ENCODE measurements at places on chromosomes 16 and 17. TPM values are rescaled to one million over a fixed set of nuclear protein-coding genes. Genes with fewer than 3 reads are reported as not detected.

The VAT1 gene
- 246 TPM for total RNA-seq

The ARHGDIG gene
- not detected for total RNA-seq

The KCNJ18 gene
- total RNA-seq, result not detected

The HS3ST3A1 gene
- not detected for total RNA-seq

The PRSS33 gene
- total RNA-seq, result not detected

GRCh38 chr16:87652799-87653198, 50.5 kb downstream of the JPH3 start:
- H3K27ac ChIP-seq, result no peak overlapping the region
- H3K36me3 ChIP-seq, result no peaks in the 10 kb centered on the region
- H3K4me3 ChIP-seq, result no peak overlapping the region
- no peaks in the 10 kb centered on the region for H3K4me1 ChIP-seq
- no peaks in the 10 kb centered on the region for H3K27me3 ChIP-seq

DNA sequence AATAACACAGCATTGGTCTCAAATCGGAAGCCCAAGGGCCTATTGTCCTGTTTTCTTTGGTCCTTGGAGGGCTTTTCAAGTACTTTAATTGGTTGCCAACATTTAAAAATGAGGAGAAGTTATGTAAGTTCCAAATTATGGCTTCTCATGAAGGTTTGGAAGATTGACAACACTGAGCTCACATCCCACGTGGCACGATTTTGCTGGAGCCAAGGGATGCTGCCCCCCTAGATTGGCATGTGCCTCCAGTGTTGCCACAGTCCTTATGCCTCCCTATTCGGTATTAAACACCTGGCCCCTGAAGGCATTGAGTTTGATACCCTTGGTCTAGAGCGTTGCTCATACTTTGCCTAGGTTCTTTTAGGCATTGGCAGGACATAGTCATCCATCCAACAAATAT, 108.0 kb downstream of the ZNF18 start:
- H3K4me1 ChIP-seq, result no peaks in the 10 kb centered on the region
- no peak for DNase-seq
- H3K27me3 ChIP-seq, result no peaks in the 10 kb centered on the region
- H3K4me3 ChIP-seq, result no peak overlapping the region
- no peak overlapping the region for H3K27ac ChIP-seq
- H3K36me3 ChIP-seq, result no peaks in the 10 kb centered on the region

DNA sequence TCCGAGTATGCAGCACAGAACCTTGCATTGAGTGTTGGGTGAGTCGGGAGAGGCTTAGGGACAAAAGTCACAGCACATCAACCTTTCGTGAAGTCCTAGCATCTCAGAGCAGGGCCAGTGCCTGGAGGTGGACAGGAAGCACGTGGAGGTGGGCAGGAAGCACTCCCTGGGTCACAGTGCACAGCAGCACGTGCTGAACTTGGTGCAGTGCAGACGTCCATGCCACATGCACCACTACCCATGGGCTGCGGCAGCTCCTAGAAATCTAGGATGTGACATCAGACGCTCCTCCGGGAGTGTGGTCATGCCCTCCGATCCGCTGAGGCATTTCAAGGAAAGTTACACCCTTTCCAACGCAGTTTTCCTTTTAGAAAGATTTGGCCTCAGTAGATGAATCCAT, 83.4 kb upstream of the CHMP6 start:
- peaks cover 89% of the 10 kb centered on the region for H3K36me3 ChIP-seq
- no peak overlapping the region for H3K4me3 ChIP-seq
- H3K27me3 ChIP-seq, result no peaks in the 10 kb centered on the region
- DNase-seq, result no peak
- no peak overlapping the region for H3K27ac ChIP-seq
- H3K4me1 ChIP-seq, result no peaks in the 10 kb centered on the region

- no peak for DNase-seq
- no peaks in the 10 kb centered on the region for H3K36me3 ChIP-seq
- H3K4me1 ChIP-seq, result no peaks in the 10 kb centered on the region
- H3K27me3 ChIP-seq, result no peaks in the 10 kb centered on the region
- H3K4me3 ChIP-seq, result no peak overlapping the region
Measured at GRCh38 chr16:2854700-2855309, 3.2 kb downstream of the PRSS22 start.

GRCh38 chr16:28187595-28188004, 24.2 kb downstream of the XPO6 start:
- peaks cover 31% of the 10 kb centered on the region for H3K4me1 ChIP-seq
- H3K36me3 ChIP-seq, result no peaks in the 10 kb centered on the region
- DNase-seq, result no peak
- H3K27me3 ChIP-seq, result no peaks in the 10 kb centered on the region

DNA sequence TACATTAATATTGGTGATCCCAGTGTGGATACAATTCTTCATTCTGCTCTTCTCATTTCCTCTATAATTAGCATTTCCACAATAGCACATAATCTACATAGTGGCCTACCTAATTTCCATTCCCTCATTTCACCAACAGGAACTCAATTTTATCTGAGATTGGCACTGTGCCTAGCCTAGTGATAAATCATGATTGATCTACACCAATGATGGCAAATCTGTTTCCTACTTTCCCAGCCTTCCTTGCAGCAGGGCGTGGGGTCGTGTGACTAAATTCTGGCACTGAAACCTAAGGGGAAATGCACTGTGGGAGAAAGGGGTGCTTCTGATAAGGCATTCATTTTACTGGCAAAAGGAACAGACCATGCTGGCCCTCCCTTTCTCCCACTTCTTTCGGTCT, 66.6 kb upstream of the TOM1L1 start:
- no peak overlapping the region for H3K27ac ChIP-seq
- H3K4me1 ChIP-seq, result no peaks in the 10 kb centered on the region
- H3K4me3 ChIP-seq, result no peak overlapping the region
- DNase-seq, result no peak
- H3K27me3 ChIP-seq, result no peaks in the 10 kb centered on the region

DNA sequence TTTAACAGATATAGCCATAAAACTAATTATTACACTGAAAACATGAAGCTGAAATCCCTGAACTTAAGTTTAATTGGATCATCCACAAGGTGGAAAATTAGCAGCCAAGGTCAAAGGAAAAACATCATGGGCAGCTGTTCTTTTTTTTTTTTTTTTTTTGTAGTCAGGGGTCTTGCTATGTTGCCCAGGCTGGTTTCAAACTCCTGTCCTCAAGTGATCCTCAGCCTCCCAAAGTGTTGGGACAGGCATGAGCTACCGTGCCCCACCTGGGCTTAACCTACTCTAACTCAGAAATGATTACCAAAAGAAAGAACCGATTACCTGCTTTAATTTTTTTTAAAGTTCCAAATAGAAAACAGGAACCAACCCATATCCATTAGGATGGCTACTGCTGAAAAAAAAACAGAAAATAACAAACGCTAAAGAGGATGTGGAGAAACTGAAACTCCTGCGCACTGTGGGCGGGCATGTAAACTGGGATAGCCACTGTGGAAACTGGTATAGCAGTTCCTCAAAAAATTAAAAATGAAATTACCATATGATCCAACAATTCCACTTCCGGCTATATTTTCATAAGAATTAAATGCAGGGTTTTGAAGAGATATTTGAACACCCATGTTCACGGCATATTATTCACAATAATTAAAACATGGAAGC, 8.6 kb downstream of the CMC2 start:
- H3K36me3 ChIP-seq, result no peaks in the 10 kb centered on the region
- DNase-seq, result no peak
- peaks cover 3% of the 10 kb centered on the region for H3K4me1 ChIP-seq
- H3K27ac ChIP-seq, result no peak overlapping the region

DNA sequence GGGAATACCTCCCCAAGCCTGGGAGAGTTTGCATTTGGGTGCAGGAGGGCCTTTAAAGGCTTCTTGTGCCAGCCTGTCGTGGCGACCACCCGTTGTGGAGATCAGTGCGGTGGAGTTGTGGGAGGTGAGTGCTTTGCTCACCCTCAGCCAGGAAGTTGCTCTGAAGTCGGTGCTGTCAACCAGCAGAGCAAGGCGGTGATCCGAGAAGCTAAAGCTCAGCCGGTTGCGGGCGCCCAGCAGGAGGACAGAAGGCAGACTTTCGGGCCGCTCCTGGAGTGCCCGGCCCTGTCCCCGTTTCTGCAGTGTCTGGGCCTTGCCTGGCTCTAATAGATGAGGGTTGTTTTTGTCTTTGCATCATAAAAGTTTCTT, 1.4 kb downstream of the UBE2I start:
- H3K36me3 ChIP-seq, result no peaks in the 10 kb centered on the region
- peaks cover 26% of the 10 kb centered on the region for H3K4me1 ChIP-seq
- H3K4me3 ChIP-seq, result peak overlapping the region; percentile 53
- DNase-seq, result no peak
- H3K27me3 ChIP-seq, result no peaks in the 10 kb centered on the region

DNA sequence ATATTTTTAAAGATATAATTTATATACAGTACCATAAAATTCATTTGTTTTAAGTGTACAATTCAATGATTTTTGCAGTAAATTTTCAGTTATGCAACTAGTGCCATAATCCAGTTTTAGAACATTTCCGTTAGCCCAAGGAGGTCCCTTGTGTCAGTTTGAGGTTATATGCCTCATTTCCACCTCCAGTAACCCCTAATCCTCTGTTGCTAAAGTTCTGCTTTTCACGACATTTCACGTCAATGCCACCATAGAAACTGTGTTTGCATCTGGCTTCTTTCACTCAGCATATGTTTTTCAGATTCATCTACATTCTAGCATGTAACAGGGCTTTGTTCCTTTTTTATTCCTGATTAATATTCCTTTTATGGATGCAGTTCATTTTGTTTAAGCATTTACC, 42.4 kb upstream of the NUDT7 start:
- no peaks in the 10 kb centered on the region for H3K36me3 ChIP-seq
- H3K27ac ChIP-seq, result no peak overlapping the region
- no peak overlapping the region for H3K4me3 ChIP-seq
- H3K4me1 ChIP-seq, result peaks cover 18% of the 10 kb centered on the region
- H3K27me3 ChIP-seq, result no peaks in the 10 kb centered on the region
- no peak for DNase-seq

DNA sequence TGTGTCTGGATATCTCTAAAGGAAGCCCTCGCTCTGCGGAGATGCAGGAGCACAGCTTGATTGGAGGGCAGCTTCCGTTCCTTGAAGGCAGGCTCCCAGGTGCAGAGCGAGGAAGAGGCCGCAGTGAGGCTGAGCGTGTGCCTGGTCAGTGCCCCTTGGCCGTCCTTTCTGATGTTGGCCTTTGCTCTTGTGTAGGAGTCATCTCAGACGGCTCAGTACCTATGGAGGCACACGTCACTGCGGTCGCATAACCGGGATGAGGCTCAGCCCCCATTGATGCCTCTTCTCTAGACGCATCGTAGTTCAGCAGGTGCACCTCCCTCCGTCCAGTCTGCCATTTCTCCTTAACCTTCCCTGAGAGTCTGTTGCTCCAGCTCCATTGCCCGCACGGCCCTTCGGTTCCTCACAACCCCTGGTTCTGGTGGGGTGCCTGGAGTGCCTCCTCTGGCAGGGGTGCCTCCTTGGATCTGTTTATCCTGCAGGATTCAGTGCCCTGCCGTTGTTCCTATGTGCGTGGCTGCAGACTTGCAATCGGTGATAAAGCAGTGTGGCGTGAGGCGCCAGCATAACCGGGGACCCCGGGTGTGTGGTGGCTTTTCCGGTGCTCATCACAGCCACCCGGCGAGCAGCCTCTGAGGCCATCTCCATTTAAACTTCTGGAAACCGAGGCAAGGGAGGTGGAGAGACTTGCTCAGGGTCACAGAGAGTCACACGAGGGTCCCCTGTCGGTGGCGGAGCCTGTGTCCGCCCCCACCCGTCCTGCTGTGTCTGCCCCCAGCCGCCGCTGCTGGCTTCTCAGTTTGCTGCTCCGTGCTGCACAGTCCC, 188.8 kb upstream of the CHMP6 start:
- H3K27ac ChIP-seq, result no peak overlapping the region
- H3K4me3 ChIP-seq, result no peak overlapping the region
- no peak for DNase-seq
- H3K27me3 ChIP-seq, result no peaks in the 10 kb centered on the region
- peaks cover 30% of the 10 kb centered on the region for H3K36me3 ChIP-seq
- no peaks in the 10 kb centered on the region for H3K4me1 ChIP-seq

DNA sequence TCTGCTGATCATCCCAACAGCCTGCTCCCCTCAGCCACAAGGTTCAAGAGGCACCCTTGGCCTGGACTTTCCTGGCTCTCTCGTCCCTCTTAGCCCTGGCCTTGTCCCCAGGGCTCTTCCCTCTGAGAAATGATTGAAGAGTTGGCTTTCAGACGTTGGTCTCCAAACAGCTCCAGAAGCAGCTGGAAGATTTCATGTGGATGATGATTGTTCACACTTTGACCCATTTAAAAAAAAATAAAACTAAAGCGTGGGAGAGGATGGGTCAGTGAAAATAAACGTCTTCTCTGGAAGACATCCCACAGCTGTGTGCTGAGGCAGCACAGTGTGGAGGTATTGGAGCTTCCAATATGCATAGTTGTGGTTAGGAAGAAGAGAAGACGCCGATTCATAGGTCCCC, 54.7 kb upstream of the CDH11 start:
- no peak overlapping the region for H3K27ac ChIP-seq
- no peak overlapping the region for H3K4me3 ChIP-seq
- H3K27me3 ChIP-seq, result no peaks in the 10 kb centered on the region
- no peak for DNase-seq
- H3K4me1 ChIP-seq, result no peaks in the 10 kb centered on the region
- H3K36me3 ChIP-seq, result no peaks in the 10 kb centered on the region

- H3K27me3 ChIP-seq, result no peaks in the 10 kb centered on the region
- peak overlapping the region; percentile 100 for H3K27ac ChIP-seq
- peaks cover 9% of the 10 kb centered on the region for H3K36me3 ChIP-seq
- peak; percentile 65 for DNase-seq
- peaks cover 37% of the 10 kb centered on the region for H3K4me1 ChIP-seq
- H3K4me3 ChIP-seq, result peak overlapping the region; percentile 99
Measured at GRCh38 chr17:41687828-41688640, 651 bp upstream of the EIF1 start.

- DNase-seq, result no peak
- no peaks in the 10 kb centered on the region for H3K36me3 ChIP-seq
- no peaks in the 10 kb centered on the region for H3K4me1 ChIP-seq
Measured at GRCh38 chr16:63287401-63287800, 1251.2 kb upstream of the CDH8 start.

- no peak for DNase-seq
- no peaks in the 10 kb centered on the region for H3K36me3 ChIP-seq
- no peaks in the 10 kb centered on the region for H3K27me3 ChIP-seq
- H3K4me1 ChIP-seq, result peaks cover 17% of the 10 kb centered on the region
- H3K4me3 ChIP-seq, result no peak overlapping the region
- no peak overlapping the region for H3K27ac ChIP-seq
Measured at GRCh38 chr17:73067075-73067474, 25.4 kb downstream of the SLC39A11 start.

GRCh38 chr16:2468725-2469398, 2.2 kb upstream of the NTN3 start:
- H3K27ac ChIP-seq, result no peak overlapping the region
- peaks cover 56% of the 10 kb centered on the region for H3K27me3 ChIP-seq
- H3K36me3 ChIP-seq, result no peaks in the 10 kb centered on the region
- DNase-seq, result no peak

Data from tibial nerve (tissue), 4 donors.